ENCODE measurements at places on chromosomes 5 and 9.
A peak's percentile ranks its signal among the peaks of the same experiment; 100 is the strongest.

DNA sequence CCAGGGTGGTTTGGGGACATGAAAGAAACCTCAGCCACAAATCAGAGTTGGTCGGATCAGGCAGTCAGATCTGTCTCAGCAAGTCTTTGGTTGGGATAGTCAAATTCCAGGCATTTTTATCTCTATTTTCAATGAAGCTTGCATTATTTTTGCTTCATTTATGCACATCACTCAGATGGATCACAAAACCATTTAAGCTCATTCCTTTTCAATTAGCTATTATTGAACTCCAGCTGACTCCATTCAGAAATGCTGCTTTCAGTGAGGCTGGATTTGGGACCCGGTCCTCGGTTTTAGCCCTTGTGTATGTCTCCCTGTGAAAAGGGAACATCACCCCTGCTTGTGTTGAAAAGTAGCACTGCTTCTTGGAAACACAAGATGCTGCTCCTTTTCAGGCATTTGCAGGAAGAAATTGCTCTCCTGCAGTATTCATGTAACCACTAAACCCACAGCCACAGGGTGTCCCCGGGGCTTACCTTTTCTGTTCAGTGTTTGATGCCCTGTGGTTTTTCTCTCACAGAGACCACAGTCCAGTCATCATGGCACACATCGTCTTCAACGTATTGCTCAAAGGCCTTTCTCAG, 232.9 kb downstream of the NFIB start:
- no peak for DNase-seq

- no peak for DNase-seq
Observed at GRCh38 chr9:13292158-13292557, 12.7 kb upstream of the MPDZ start.

- no peak for DNase-seq
Observed at GRCh38 chr9:137026828-137027227, 1.2 kb downstream of the ABCA2 start.

GRCh38 chr5:150286820-150287219, 2.8 kb downstream of the CAMK2A start:
- DNase-seq = no peak

DNA sequence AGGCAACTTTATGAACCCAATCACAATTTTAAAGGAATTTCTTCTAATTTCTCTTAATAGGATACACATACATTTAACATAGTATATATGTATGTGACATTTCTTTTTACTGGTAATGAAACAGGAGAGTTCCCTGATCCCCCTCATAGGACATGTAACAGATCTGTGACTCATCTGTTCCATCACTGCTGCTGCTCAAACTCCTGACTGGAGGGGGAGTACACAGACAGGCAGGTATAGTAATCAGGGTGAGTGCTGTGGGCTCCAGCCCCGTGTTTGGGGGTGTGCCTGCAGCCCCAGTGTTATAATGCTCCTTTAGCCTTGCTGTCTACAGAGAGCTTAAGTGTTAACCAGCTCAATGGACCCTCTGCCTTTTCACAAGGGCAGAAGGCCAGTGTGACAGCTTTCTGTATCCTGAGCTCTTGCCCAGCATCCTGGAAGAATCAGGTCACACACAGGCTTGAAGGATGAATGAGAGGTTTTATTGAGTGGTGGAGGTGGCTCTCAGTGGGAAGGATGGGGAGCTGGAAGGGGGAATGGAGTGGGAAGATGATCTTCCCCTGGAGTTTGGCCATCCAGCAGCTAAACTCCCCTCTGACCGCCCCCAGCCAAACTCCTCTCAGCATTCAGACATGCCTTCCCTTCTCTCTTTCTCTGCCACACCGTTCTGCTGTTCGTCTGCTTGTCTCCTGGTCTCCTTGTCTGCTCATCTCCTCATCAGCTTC, 161.3 kb downstream of the ZNF608 start:
- DNase-seq = no peak

- DNase-seq = no peak
Observed at GRCh38 chr9:24073007-24073592, 247.1 kb upstream of the ELAVL2 start.

DNA sequence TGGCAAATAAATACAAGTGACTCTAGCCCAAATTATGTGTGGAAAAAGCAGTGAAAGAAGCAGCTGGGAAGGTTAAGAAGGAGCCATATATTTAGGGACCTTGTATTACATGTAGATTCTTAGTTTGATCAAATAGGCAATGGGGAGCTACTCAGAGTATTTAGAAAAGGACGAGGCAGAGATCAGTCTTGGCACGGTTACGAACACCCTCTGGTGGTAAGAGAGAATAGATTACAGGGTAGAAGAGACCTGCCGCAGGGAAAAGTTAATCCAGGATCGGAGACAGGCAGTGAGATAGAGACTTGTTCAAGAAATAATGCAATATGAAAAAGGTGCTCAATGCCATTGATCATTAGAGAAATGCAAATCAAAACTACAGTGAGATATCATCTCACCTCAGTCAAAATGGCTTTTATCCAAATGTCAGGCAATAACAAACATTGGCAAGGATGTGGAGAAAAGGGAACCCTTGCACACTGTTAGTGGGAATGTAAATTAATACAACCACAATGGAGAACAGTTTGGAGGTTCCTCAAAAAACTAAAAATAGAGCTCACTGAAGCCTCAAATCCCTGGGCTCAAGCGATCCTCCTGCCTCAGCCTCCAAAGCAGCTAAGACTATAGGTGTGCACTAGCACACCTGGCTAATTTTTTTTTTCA, 12.0 kb downstream of the INIP start:
- no peak for DNase-seq

GRCh38 chr9:134381671-134382516, 55.6 kb downstream of the RXRA start:
- peak; percentile 77 for DNase-seq

- no peak for DNase-seq
Observed at GRCh38 chr5:32951878-32952277, 240.8 kb downstream of the NPR3 start.

DNA sequence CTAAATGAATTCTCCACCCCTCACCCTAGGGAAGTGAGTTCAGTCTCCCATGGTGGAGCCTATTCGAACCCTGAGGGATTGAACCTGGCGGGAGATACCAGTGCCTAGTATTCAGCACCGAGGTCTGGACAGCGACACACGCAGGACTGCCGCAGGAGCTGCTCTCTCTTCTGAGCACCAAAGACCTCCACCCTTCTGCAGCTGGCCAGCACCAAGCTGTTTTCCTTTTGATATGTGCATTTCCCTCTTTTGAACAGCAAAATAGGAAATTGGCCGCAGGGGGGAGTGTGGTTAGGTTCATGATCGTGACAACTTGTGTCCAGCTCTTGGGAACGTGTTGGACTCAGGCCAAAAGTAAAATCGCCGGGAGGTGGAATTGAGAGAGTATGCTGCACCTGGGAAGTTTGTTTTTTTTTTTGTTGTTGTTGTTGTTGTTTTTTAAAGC, 1.2 kb upstream of the PCSK1 start:
- peak; percentile 68 for DNase-seq

- DNase-seq = no peak
Observed at GRCh38 chr9:112086627-112087026, 88.5 kb downstream of the SUSD1 start.

- no peak for DNase-seq
Observed at GRCh38 chr5:67201897-67202549, 5.4 kb upstream of the CD180 start.

GRCh38 chr9:100368672-100369071, 15.9 kb upstream of the TEX10 start:
- no peak for DNase-seq

- DNase-seq = no peak
Observed at GRCh38 chr5:74992791-74993190, 59.6 kb downstream of the GCNT4 start.

- DNase-seq = no peak
Observed at GRCh38 chr5:82416512-82416911, 138.4 kb upstream of the RPS23 start.

GRCh38 chr9:15308511-15308910, 1.5 kb upstream of the TTC39B start:
- DNase-seq = no peak

GRCh38 chr9:79020276-79020675, 551.5 kb upstream of the TLE4 start:
- DNase-seq = no peak

DNA sequence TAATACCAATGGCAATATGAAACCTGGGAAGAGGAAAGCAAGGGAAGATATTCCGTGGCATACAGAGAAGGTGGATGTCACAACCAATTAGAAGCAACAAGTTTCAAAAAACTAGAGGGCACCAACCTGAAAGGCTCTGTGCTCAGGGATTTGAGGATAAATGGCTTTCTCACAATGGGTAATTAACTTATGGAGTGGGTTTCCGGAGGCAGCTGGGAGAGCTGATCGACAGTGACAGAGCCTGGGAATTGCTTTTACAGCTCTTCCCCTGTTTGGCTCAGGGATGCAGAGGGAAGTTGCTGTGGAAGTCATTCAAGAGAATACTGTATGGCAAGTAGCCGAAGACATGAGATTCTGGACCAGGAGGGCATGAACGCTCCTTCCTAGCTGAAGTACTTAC, 237.0 kb downstream of the KIF4B start:
- DNase-seq = no peak

DNA sequence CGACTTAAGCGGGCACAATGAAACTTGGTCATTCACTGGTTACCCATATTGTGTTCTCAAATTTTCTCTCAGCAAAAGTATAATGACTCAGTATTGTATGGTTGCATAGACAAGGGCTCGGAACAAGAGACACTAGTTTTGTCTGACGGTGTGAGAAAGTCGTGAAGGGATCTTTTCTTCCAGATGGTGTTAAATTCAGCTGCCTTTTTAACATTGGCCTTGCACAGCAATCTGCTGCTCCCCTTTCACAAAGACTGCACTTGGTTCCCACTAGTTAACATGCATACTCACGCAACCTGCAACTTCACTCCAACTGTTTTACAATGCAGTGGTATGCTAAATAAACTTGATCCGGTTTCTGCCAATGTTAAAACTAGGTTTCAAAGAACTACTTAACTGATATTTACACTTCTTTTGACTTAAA, 219.2 kb downstream of the MEF2C start:
- no peak for DNase-seq

DNA sequence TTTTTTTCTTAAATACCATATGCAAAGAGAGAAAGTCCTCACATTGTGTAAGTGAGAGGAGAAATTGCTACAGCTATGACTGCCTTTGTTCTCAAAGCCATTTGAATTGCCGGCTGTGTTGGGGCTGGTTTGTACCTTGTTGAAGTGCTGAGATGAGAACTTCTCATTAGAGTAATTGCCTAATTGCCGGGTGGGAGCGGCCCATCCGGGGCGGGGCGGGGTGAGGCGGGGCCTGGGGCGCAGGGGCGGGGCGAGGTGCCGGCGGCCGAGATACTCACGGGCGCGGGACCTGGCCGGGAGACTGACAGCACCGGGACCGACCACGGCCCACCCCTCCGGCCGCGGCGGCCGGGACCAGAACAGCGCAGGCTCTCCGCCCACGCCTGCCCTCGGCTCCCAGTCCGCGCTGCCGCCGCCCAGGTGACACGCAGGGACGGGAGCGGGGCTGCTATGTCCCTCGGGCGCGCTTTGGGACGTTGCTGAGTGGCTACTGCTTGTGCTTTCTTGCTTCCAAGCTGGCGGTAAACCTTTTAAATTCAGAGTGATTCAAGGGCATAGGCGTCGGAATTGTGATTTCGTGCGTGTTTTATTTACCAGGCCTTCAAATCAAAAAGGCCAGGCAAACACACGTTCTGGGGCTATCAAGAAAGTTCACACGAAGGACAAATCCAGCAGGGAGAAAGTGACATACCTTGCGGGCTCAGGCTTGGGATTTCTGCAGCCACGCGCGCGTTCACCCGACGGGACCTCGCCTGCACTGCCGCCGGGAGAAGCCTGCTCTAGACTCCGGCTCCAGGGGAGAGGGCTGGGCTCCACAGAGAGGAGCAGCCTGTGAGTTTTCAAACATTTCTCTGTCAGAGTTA, 269.1 kb downstream of the FANCC start:
- peak; percentile 84 for DNase-seq

GRCh38 chr5:60325870-60326269, 374.1 kb downstream of the DEPDC1B start:
- DNase-seq = no peak

Data from Right ventricle myocardium superior (tissue), 1 donor.